ENCODE measurements at places on chromosomes 7 and 10. TPM values are rescaled to one million over a fixed set of nuclear protein-coding genes. Genes with fewer than 3 reads are reported as not detected.

- H3K27ac ChIP-seq = peak overlapping the region; percentile 68
- peaks cover 75% of the 10 kb centered on the region for H3K4me1 ChIP-seq
- H3K27me3 ChIP-seq = peaks cover 31% of the 10 kb centered on the region
Observed at GRCh38 chr7:5596046-5596895, 172.6 kb upstream of the TNRC18 start.

The LRRTM3 gene
- total RNA-seq = not detected

GRCh38 chr7:107946881-107947280 is 55.9 kb downstream of the DLD start:
- DNase-seq = no peak
- H3K4me1 ChIP-seq = peaks cover 28% of the 10 kb centered on the region
- no peak overlapping the region for H3K27ac ChIP-seq
- H3K36me3 ChIP-seq = peaks cover 53% of the 10 kb centered on the region
- no peak overlapping the region for H3K4me3 ChIP-seq
- H3K27me3 ChIP-seq = no peaks in the 10 kb centered on the region

DNA sequence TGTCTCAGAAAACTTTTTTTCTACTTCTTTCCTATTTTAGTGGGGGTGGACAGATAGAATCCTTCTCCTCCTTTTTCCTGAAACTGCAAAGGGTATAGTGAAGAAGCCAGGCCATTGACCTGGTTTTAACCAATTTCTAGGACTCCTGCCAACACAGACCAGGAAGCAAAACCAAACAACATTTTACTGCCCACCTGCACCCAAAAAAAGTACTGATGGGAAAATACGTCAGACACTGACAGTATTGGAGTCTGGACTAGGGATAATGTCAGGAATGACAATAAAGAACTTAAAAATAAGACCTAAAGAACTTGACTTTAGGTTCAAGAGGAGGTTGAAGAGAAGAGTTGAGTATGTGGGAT is 5.0 kb upstream of the STEAP4 start:
- H3K4me3 ChIP-seq = no peak overlapping the region
- peak overlapping the region; percentile 12 for H3K27ac ChIP-seq
- peaks cover 15% of the 10 kb centered on the region for H3K4me1 ChIP-seq
- no peak for DNase-seq

DNA sequence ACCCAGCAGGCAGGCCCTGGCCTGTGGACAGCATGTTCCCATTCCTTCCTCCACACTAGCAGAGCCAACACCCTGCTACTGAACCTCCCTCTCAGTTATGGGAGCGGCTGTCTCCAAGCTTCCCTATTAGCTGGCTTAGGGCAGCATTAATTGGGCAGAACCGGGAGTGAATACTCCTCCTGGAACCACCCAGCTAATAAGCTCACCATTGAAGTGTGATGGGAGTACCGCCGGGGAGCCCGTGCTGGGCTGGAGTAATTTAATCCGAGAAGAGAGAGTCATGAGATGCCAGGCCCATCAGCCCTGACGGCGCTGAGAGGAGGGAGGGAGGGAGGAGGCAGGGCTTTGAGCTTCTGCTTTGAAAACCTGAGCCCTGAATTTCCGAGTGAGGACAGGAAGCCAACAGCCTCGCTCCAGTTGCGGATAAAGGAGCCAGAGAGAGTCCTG is 31.8 kb upstream of the ELFN1 start:
- peak; percentile 27 for DNase-seq
- H3K4me1 ChIP-seq = no peaks in the 10 kb centered on the region
- H3K27me3 ChIP-seq = peaks cover 17% of the 10 kb centered on the region

DNA sequence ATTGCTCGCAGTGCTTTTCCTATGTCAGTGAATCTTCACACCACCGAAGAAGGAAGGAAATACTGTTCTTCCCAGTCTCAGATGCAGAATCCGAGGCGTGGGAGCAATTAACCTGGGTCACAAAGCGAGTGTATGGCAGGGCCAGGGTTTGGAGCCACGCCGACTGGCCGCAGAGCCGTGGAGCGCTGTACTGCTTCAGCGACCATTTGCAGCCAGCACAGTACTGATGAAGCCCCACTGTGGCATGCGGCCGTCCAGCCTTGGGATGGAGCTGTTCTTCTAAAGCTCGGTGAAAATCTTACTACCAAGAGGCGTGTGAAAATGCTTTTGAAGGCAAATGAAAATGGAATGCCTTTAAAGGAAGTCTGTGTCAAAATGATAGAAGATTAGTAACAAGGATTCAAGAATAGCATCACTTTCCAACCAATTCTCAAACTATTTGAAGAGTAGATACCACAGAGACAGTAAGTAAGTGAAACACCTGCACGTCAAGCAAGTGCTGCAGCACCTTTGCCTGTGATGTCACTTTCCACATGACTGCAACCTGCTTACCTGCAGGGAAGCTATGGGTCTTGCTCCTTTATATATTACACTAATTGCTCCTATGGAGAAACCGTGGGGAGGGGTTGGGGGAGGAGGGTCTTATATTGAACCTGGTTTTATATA is 4.9 kb downstream of the PPP2R2D start:
- peaks cover 38% of the 10 kb centered on the region for H3K36me3 ChIP-seq
- no peak for DNase-seq
- no peak overlapping the region for H3K27ac ChIP-seq
- no peaks in the 10 kb centered on the region for H3K27me3 ChIP-seq

The SH2D4B gene
- 1.4 TPM for total RNA-seq

GRCh38 chr7:37352974-37353948 is 95.4 kb downstream of the ELMO1 start:
- H3K36me3 ChIP-seq = no peaks in the 10 kb centered on the region
- DNase-seq = no peak
- H3K27ac ChIP-seq = peak overlapping the region; percentile 75

The ZKSCAN1 gene
- total RNA-seq = 59.6 TPM

The PTPRN2 gene
- 6.8 TPM for total RNA-seq

The CUZD1 gene
- 0.56 TPM for total RNA-seq

The DDX50 gene
- total RNA-seq = 29.3 TPM

DNA sequence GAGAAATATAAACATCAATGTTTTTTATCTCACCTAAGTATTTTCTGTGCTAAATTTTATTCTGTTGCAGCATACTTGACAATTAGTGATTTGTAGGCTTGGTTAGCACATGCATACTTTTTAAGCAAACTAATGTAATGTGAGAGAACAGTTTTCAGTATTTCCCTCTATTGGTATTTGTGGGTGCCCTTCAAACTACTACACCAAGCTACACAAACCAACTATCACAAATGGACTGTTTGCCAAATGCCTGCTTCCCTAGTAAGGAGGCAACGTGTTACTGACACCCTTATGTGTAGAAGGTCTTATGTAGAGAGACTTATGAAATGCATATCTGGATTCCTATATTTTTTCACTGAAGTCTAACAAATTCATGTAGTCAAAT is 98.4 kb upstream of the FZD1 start:
- H3K4me3 ChIP-seq = no peak overlapping the region
- no peaks in the 10 kb centered on the region for H3K27me3 ChIP-seq

The PMS2 gene
- total RNA-seq = 10.1 TPM

- no peak for DNase-seq
- no peak overlapping the region for H3K27ac ChIP-seq
- H3K36me3 ChIP-seq = no peaks in the 10 kb centered on the region
Observed at GRCh38 chr7:134362587-134363483, 46.1 kb upstream of the SLC35B4 start.

The CPA1 gene
- 0.30 TPM for total RNA-seq

GRCh38 chr7:121796936-121797656 is 75.9 kb upstream of the PTPRZ1 start:
- no peak overlapping the region for H3K4me3 ChIP-seq
- no peak for DNase-seq
- H3K36me3 ChIP-seq = no peaks in the 10 kb centered on the region
- H3K27me3 ChIP-seq = no peaks in the 10 kb centered on the region
- no peaks in the 10 kb centered on the region for H3K4me1 ChIP-seq

The TACR2 gene
- 1.2 TPM for total RNA-seq

The NUPR2 gene
- not detected for total RNA-seq

DNA sequence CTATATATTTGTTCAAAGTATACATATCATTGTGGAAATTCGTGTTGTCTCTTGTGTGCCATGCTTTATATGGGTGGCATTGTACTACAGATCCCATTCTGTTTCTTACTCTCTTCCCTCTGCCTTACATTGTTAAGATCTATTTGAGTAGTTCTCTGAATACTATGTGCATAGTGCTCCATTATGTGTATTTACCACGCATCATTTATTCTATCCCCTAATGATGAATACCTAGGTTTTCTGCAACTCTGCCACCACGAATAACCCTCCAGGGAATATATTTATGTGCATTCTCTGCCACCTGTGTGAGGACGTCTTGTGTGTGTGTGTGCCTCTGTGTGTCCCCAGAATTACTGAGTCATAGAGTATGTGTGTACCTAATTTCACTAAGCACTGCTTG is 431.2 kb upstream of the C7orf33 start:
- no peak overlapping the region for H3K27ac ChIP-seq
- H3K36me3 ChIP-seq = no peaks in the 10 kb centered on the region
- no peaks in the 10 kb centered on the region for H3K4me1 ChIP-seq
- DNase-seq = no peak
- no peak overlapping the region for H3K4me3 ChIP-seq
- H3K27me3 ChIP-seq = no peaks in the 10 kb centered on the region

- H3K4me1 ChIP-seq = no peaks in the 10 kb centered on the region
- H3K36me3 ChIP-seq = no peaks in the 10 kb centered on the region
- no peak for DNase-seq
Observed at GRCh38 chr7:148397985-148398384, 192.6 kb upstream of the C7orf33 start.

The STEAP1 gene
- 8.2 TPM for total RNA-seq

- H3K36me3 ChIP-seq = no peaks in the 10 kb centered on the region
- H3K4me3 ChIP-seq = no peak overlapping the region
- no peak for DNase-seq
- peaks cover 59% of the 10 kb centered on the region for H3K4me1 ChIP-seq
- H3K27ac ChIP-seq = no peak overlapping the region
- H3K27me3 ChIP-seq = no peaks in the 10 kb centered on the region
Observed at GRCh38 chr10:14573666-14574261, 200.9 kb downstream of the FAM107B start.

The AGMO gene
- not detected for total RNA-seq

- no peaks in the 10 kb centered on the region for H3K4me1 ChIP-seq
- no peak for DNase-seq
- no peak overlapping the region for H3K4me3 ChIP-seq
- no peak overlapping the region for H3K27ac ChIP-seq
- no peaks in the 10 kb centered on the region for H3K36me3 ChIP-seq
Observed at GRCh38 chr7:142709921-142710320, 39.4 kb upstream of the PRSS1 start.

GRCh38 chr10:74981831-74982633 is 129.4 kb upstream of the SAMD8 start:
- peaks cover 50% of the 10 kb centered on the region for H3K36me3 ChIP-seq
- no peak overlapping the region for H3K4me3 ChIP-seq
- H3K27me3 ChIP-seq = no peaks in the 10 kb centered on the region

All from lower lobe of right lung (tissue), 2 donors.